Glutamatergic neuron (in vitro differentiated cells): ENCODE measurements at places on chromosomes 2 and 18. TPM values are rescaled to one million over a fixed set of nuclear protein-coding genes. Genes with fewer than 3 reads are reported as not detected.

GRCh38 chr2:46053564-46053963 is 243.6 kb upstream of the EPAS1 start:
- DNase-seq: no peak
- peaks cover 7% of the 10 kb centered on the region for H3K27me3 ChIP-seq
- no peak overlapping the region for H3K27ac ChIP-seq
- no peaks in the 10 kb centered on the region for H3K4me1 ChIP-seq
- peaks cover 18% of the 10 kb centered on the region for H3K36me3 ChIP-seq
- no peak overlapping the region for H3K4me3 ChIP-seq

The MDH1B gene
- 0.98 TPM for total RNA-seq

- peaks cover 4% of the 10 kb centered on the region for H3K4me1 ChIP-seq
- no peaks in the 10 kb centered on the region for H3K27me3 ChIP-seq
- H3K36me3 ChIP-seq: no peaks in the 10 kb centered on the region
- no peak overlapping the region for H3K27ac ChIP-seq
- H3K4me3 ChIP-seq: no peak overlapping the region
Observed at GRCh38 chr2:205012961-205013360, 467.7 kb downstream of the PARD3B start.

GRCh38 chr18:23793985-23794867 is 105.0 kb downstream of the LAMA3 start:
- H3K27me3 ChIP-seq: no peaks in the 10 kb centered on the region
- H3K36me3 ChIP-seq: no peaks in the 10 kb centered on the region
- H3K4me1 ChIP-seq: no peaks in the 10 kb centered on the region
- no peak overlapping the region for H3K27ac ChIP-seq
